Activated CD8-positive, alpha-beta memory T cell treated with anti-CD3 and anti-CD28 coated beads, Interleukin-2, amount 10 ng/mL, durations not matched to agents 7 days and 5 days (primary cell): ENCODE measurements at places on chromosomes 11 and 22. TPM values are rescaled to one million over a fixed set of nuclear protein-coding genes. Genes with fewer than 3 reads are reported as not detected.

- H3K4me1 ChIP-seq: peaks cover 2% of the 10 kb centered on the region
- no peaks in the 10 kb centered on the region for H3K27me3 ChIP-seq
- H3K36me3 ChIP-seq: peaks cover 2% of the 10 kb centered on the region
- H3K27ac ChIP-seq: no peak overlapping the region
- no peak for DNase-seq
These were observed 5.5 kb upstream of the RGL4 start for GRCh38 chr22:23685205-23685784.

DNA sequence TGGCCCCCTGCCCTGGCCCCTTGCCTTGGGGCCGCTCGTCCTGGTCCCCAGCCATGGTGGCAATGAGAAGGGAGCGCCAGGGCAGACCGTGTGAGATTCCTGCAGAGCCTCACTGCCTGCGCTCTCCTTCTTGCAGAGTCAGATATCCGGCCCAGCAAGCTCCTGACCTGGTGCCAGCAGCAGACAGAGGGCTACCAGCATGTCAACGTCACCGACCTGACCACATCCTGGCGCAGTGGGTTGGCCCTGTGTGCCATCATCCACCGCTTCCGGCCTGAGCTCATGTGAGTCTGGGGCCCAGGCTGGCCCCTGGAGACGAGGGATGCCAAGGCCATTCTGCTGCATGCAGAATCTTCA is 114.1 kb downstream of the MICAL2 start:
- peaks cover 52% of the 10 kb centered on the region for H3K4me1 ChIP-seq
- peak; percentile 98 for DNase-seq
- H3K27ac ChIP-seq: peak overlapping the region; percentile 96
- H3K27me3 ChIP-seq: no peaks in the 10 kb centered on the region

- H3K4me1 ChIP-seq: no peaks in the 10 kb centered on the region
- no peak for DNase-seq
- no peaks in the 10 kb centered on the region for H3K36me3 ChIP-seq
- H3K27me3 ChIP-seq: peaks cover 12% of the 10 kb centered on the region
- no peak overlapping the region for H3K4me3 ChIP-seq
These were observed 243.9 kb downstream of the ST3GAL4 start for GRCh38 chr11:126599217-126599897.

GRCh38 chr11:85438328-85438727 is 188.8 kb downstream of the DLG2 start:
- H3K36me3 ChIP-seq: no peaks in the 10 kb centered on the region
- no peaks in the 10 kb centered on the region for H3K27me3 ChIP-seq
- no peak overlapping the region for H3K27ac ChIP-seq
- H3K4me3 ChIP-seq: no peak overlapping the region
- no peaks in the 10 kb centered on the region for H3K4me1 ChIP-seq

Gene ESAM
- total RNA-seq: 0.16 TPM

DNA sequence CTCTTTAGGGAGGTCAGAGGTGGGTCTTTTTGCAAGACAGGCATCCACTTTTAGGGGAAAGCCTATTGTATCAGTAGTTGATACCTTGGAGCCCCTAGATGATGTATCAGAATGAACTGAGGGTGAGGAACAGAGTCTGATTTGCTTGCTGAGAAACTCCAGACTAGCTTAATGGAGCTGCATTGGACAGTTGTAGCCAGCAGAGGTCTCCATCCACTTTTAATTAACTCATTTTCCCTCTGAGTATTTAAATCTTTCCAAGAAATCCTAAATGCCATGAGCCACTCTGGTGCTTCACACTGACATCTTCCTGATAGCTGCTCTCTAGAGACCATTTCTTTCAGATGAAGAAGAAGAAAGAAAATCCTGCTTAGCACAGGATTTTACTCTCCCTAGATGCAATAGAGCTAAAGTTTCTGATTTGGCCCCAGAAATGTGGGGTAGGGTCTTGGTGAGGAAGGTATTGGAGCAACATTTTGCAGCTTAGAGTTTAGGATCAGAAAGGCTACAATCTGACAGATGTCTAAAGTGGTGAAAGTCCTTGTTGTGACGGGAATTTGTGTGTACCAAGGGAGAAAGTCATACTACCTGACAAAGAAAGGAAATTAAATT is 38.0 kb downstream of the EXT2 start:
- DNase-seq: no peak
- H3K36me3 ChIP-seq: peaks cover 6% of the 10 kb centered on the region
- no peak overlapping the region for H3K27ac ChIP-seq
- no peaks in the 10 kb centered on the region for H3K27me3 ChIP-seq

DNA sequence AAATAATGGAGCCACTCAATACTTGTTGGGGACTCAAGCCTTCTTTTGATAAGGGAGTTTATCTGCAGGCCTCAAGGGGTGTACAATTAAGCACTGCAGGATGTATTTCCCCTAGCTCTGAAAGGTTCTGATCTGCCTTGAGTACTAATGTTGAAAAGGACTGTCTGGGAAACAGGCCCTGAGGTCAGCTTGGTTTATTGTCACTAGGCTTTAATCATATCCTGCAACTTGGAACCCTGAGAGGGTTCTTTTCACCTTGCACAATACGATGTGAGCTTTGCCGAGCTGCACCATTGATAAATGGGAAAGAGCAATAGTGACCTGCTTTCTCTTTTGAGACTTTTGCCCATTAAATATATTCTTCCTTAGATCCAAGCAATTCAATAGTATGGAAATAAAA is 31.6 kb upstream of the HORMAD2 start:
- no peaks in the 10 kb centered on the region for H3K36me3 ChIP-seq
- peaks cover 11% of the 10 kb centered on the region for H3K4me1 ChIP-seq
- no peak overlapping the region for H3K27ac ChIP-seq
- H3K4me3 ChIP-seq: no peak overlapping the region
- no peak for DNase-seq

Gene CHRNA10
- 2.4 TPM for total RNA-seq

- H3K36me3 ChIP-seq: peaks cover 15% of the 10 kb centered on the region
- H3K4me1 ChIP-seq: peaks cover 21% of the 10 kb centered on the region
- H3K27ac ChIP-seq: peak overlapping the region; percentile 3
- H3K27me3 ChIP-seq: no peaks in the 10 kb centered on the region
These were observed 2.5 kb upstream of the ZDHHC8 start for GRCh38 chr22:20128902-20129746.

- H3K4me1 ChIP-seq: no peaks in the 10 kb centered on the region
- no peaks in the 10 kb centered on the region for H3K27me3 ChIP-seq
- H3K27ac ChIP-seq: no peak overlapping the region
These were observed 2237.8 kb downstream of the LRRC4C start for GRCh38 chr11:39221550-39222138.

- no peaks in the 10 kb centered on the region for H3K4me1 ChIP-seq
- H3K27me3 ChIP-seq: no peaks in the 10 kb centered on the region
- H3K27ac ChIP-seq: no peak overlapping the region
- no peaks in the 10 kb centered on the region for H3K36me3 ChIP-seq
- no peak overlapping the region for H3K4me3 ChIP-seq
These were observed 116.2 kb upstream of the NTM start for GRCh38 chr11:131254254-131254653.

- H3K27ac ChIP-seq: no peak overlapping the region
- H3K4me1 ChIP-seq: peaks cover 4% of the 10 kb centered on the region
- no peaks in the 10 kb centered on the region for H3K27me3 ChIP-seq
- peaks cover 5% of the 10 kb centered on the region for H3K36me3 ChIP-seq
These were observed 71.8 kb downstream of the PHF21A start for GRCh38 chr11:46049325-46049897.

DNA sequence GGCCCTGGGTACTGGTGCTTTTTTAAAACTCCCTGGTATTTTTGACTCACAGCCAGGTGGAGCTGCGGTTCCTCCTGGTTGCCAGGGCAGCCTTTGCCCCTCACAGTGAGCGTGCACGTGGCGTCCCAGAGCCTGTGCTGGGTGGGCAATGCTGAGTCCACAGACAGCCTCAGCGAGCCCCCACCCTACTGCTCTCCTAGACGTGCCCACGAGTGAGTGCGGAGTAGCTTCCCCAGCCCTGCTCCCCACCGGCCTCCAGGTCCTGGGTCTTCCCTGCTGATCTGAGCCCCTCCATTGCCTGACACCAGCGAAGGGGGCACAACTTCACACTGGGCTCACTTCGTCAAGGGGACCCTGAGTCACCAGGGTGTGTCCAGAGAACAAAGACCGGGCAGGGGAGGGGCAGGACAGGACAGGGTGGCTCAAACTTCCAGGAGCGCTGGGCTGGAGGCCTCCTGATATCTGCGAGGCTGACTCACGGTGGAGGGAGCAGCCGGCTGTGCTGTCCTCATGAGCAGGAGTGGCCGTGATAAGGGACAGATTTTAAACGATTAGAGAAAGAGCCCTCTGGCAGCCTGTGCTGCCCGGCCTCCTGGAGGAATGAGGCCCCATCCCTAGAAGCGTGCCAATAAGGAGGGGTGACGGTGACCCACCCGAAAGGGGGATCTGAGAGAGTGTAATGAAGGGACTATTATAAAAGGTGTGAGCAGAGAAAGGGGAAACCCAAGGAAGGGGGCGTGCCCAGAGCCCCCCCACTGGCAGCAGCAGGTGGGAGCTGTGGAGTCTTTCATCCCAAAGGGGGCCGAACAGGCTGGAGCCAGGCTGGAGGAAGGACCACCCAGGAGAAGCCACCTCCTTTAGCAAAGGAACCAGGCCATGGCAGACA is 129.3 kb upstream of the FGF3 start:
- DNase-seq: no peak
- H3K36me3 ChIP-seq: no peaks in the 10 kb centered on the region
- H3K27ac ChIP-seq: no peak overlapping the region
- no peaks in the 10 kb centered on the region for H3K27me3 ChIP-seq
- H3K4me1 ChIP-seq: no peaks in the 10 kb centered on the region

Gene LUZP2
- not detected for total RNA-seq

Gene H19
- not detected for total RNA-seq

DNA sequence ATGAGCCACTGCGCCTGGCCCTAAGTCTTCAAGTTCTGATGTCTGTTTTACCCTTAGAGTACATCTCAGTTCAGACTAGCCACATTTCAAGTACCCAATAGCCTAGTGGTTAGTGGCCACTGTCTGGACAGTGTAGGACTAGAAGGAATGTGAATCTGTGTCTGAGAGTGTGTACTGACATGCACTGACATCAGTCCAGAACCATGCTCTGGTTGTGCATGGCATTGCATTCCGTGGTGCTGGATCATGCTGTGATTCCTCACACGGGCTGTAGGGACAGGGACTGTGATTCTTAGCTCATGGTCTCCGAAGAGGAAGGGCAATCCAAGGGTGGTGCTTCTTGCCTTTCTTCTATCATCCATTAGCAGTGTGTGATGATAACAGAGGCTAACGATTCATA is 41.1 kb downstream of the AMOTL1 start:
- peaks cover 22% of the 10 kb centered on the region for H3K27me3 ChIP-seq
- H3K27ac ChIP-seq: no peak overlapping the region
- H3K4me3 ChIP-seq: no peak overlapping the region
- peaks cover 1% of the 10 kb centered on the region for H3K36me3 ChIP-seq

GRCh38 chr11:7551571-7551970 is 37.8 kb downstream of the PPFIBP2 start:
- no peak overlapping the region for H3K4me3 ChIP-seq
- H3K27me3 ChIP-seq: peaks cover 2% of the 10 kb centered on the region
- H3K36me3 ChIP-seq: no peaks in the 10 kb centered on the region
- no peaks in the 10 kb centered on the region for H3K4me1 ChIP-seq
- H3K27ac ChIP-seq: no peak overlapping the region

GRCh38 chr11:124678416-124678815 is 4.7 kb downstream of the SPA17 start:
- peaks cover 4% of the 10 kb centered on the region for H3K27me3 ChIP-seq
- DNase-seq: no peak
- peaks cover 18% of the 10 kb centered on the region for H3K4me1 ChIP-seq
- no peak overlapping the region for H3K27ac ChIP-seq
- H3K36me3 ChIP-seq: peaks cover 1% of the 10 kb centered on the region

Gene HORMAD2
- 0.09 TPM for total RNA-seq

Gene ASCL2
- 0.15 TPM for total RNA-seq

- no peaks in the 10 kb centered on the region for H3K27me3 ChIP-seq
- H3K36me3 ChIP-seq: peaks cover 46% of the 10 kb centered on the region
- DNase-seq: no peak
- peaks cover 74% of the 10 kb centered on the region for H3K4me1 ChIP-seq
- H3K27ac ChIP-seq: peak overlapping the region; percentile 84
- H3K4me3 ChIP-seq: peak overlapping the region; percentile 14
These were observed 24.6 kb downstream of the MAML2 start for GRCh38 chr11:96318399-96318798.

- no peak overlapping the region for H3K4me3 ChIP-seq
- H3K27me3 ChIP-seq: peaks cover 40% of the 10 kb centered on the region
- peaks cover 4% of the 10 kb centered on the region for H3K4me1 ChIP-seq
These were observed 7.3 kb upstream of the SYT7 start for GRCh38 chr11:61587951-61588727.

Gene SCARF2
- 1.1 TPM for total RNA-seq

Gene TRPM5
- total RNA-seq: not detected

DNA sequence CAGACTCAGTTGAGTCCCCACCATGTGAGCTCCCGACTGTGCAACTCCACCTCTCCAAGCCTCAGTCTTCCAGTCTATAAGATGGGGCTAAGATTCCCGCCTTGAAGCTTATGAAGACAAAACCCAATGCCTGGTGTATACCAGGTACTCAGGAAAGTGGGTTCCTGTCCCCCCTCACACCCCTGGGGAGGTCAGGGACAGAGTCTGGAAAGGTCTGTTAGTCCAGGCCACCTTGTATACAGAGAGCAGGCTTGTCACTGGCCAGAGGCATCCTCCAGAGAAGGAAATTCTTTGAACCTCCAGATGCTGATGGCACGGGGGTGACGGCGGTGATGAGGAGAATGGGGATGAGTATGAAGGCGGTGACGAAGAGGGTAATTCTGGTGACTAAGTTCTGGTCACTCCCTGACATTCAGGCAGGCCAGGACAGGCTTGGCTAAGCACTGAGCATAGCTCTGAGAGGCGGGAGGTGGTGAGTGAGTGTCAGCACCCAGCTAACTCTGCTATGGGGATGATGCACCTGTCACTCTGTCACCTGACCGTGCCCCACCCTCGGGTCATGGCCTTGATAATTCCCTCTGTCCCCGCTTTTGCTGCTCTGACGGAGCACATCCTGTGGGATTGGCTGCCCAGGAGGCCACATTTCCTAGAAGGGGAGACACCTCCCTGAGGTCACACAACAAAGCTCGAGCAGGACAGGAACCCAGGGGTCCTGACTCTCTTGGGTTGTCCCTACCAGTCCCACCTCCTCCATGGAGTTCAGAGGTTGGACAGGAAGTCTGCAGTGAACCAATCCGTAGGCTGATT is 30.9 kb upstream of the CSNK1E start:
- no peak overlapping the region for H3K4me3 ChIP-seq
- H3K27ac ChIP-seq: no peak overlapping the region
- H3K36me3 ChIP-seq: no peaks in the 10 kb centered on the region
- H3K27me3 ChIP-seq: no peaks in the 10 kb centered on the region
- peak; percentile 35 for DNase-seq
- H3K4me1 ChIP-seq: no peaks in the 10 kb centered on the region

GRCh38 chr11:1276041-1276790 is 33.2 kb downstream of the TOLLIP start:
- no peak overlapping the region for H3K27ac ChIP-seq
- H3K4me1 ChIP-seq: no peaks in the 10 kb centered on the region
- H3K27me3 ChIP-seq: no peaks in the 10 kb centered on the region
- DNase-seq: no peak
- no peak overlapping the region for H3K4me3 ChIP-seq
- no peaks in the 10 kb centered on the region for H3K36me3 ChIP-seq

- no peak overlapping the region for H3K4me3 ChIP-seq
- DNase-seq: peak; percentile 23
- H3K36me3 ChIP-seq: no peaks in the 10 kb centered on the region
- no peak overlapping the region for H3K27ac ChIP-seq
- H3K4me1 ChIP-seq: no peaks in the 10 kb centered on the region
These were observed 8.6 kb upstream of the GNAZ start for GRCh38 chr22:23061471-23062280.

GRCh38 chr11:90134478-90135003 is at the start of gene NAALAD2:
NAALAD2 (plus strand) TSS chr11:90134663; CDS start chr11:90134759, 96 bp downstream.
- H3K36me3 ChIP-seq: no peaks in the 10 kb centered on the region
- H3K27me3 ChIP-seq: peaks cover 52% of the 10 kb centered on the region
- no peak within 1 kb of the TSS for H3K27ac ChIP-seq
- H3K4me3 ChIP-seq: peak within 1 kb of the TSS; percentile 57
- H3K4me1 ChIP-seq: peaks cover 12% of the 10 kb centered on the region
